ENCODE measurements at places on chromosomes 2 and 18. TPM values are rescaled to one million over a fixed set of nuclear protein-coding genes. Genes with fewer than 3 reads are reported as not detected.

The OR6B2 gene
- not detected for total RNA-seq

The SYT4 gene
- not detected for total RNA-seq

The ABCB11 gene
- total RNA-seq = not detected

The TUBA4B gene
- total RNA-seq = not detected

The KCNG2 gene
- total RNA-seq = not detected

The GGCX gene
- 37.0 TPM for total RNA-seq

The B3GNT7 gene
- 9.9 TPM for total RNA-seq

The PRKAG3 gene
- total RNA-seq = not detected

The DSG1 gene
- not detected for total RNA-seq

The TTC39C gene
- total RNA-seq = 28.1 TPM

The RESP18 gene
- total RNA-seq = not detected

The PLB1 gene
- 0.81 TPM for total RNA-seq

The DYNAP gene
- not detected for total RNA-seq

The C18orf54 gene
- 3.2 TPM for total RNA-seq

The PRR30 gene
- total RNA-seq = not detected

The CHRNG gene
- total RNA-seq = not detected

The TDRD15 gene
- total RNA-seq = not detected

The HOXD12 gene
- not detected for total RNA-seq

The GAL3ST2 gene
- total RNA-seq = 1.0 TPM

The GPR35 gene
- total RNA-seq = 0.33 TPM

The SUPT7L gene
- total RNA-seq = 23.7 TPM

The C2orf80 gene
- not detected for total RNA-seq

The CCDC85A gene
- 0.63 TPM for total RNA-seq

The CFAP53 gene
- 0.38 TPM for total RNA-seq

The CHAC2 gene
- total RNA-seq = 1.3 TPM

The SERPINB4 gene
- total RNA-seq = not detected

The VWA3B gene
- total RNA-seq = under 0.01 TPM

The UGT1A10 gene
- total RNA-seq = not detected

The TFPI gene
- total RNA-seq = 95.0 TPM

The ALLC gene
- total RNA-seq = not detected

The TSPYL6 gene
- total RNA-seq = not detected

The IL36A gene
- not detected for total RNA-seq

The KHK gene
- total RNA-seq = 2.5 TPM
